ENCODE measurements at places on chromosomes 1 and 21.

- no peak for DNase-seq
Observed at GRCh38 chr1:245575710-245576109, 420.9 kb downstream of the KIF26B start.

- DNase-seq: no peak
Observed at GRCh38 chr1:38246955-38247952, 200.7 kb upstream of the POU3F1 start.

DNA sequence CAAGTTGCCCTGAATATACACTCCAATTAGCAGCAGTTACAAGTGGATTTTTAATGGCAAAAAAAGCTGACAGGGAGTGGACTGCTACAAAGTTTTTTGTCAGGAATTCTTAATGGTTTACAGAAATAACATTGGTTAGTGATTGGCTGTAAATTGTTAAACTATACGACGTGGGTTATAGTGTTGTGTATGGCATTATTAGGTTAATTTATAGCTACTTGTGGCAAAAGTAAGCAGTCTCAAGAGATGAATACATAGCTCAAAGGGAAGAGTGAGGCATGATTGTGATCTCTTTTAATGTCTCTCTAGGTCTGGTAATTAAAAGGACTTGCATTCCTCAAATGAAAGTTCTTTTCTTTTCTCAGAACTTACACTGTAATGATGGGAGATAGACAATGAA, 75.8 kb upstream of the CD1D start:
- no peak for DNase-seq

DNA sequence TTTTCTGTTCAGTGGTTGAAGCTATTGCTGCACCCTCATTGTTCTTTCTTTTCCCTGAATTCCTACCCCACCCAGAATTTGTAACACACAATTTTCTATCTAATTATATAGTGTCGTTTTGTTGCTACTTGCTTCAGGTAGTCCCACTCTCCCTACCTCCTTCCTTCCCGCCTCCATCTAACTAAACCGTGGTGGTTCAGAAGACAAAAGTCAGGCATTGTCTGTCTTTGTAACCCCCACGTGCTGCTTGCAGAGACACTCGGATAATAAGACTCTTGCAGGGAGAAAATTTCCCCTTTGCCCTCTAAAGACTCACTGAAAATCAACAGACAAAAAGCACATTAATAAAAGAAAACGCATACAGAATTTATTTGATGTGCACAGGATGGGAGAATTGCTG, 46.2 kb upstream of the BTG3 start:
- no peak for DNase-seq

GRCh38 chr1:71533950-71534349, 453.1 kb upstream of the ZRANB2 start:
- DNase-seq: no peak

DNA sequence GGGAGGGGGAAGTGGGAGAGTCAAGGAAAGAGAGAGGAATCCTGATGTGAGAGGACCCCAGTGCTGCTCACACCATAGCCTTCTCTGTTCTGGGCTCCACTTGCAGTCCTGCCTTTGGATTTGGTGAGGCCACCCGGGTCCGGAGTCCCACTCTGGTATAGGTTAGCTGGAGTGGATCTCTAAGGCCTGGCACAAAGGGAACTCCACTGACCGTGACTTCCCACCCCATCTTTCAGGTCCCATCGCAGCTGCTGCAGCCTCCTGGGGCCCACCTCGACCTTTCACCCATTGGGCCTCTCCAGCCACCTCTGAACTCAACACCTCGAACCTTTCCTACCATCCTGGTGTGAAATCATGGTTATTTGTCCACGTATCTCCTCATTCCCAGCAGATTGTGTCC, 324.4 kb downstream of the MATN1 start:
- DNase-seq: no peak

- peak; percentile 84 for DNase-seq
Observed at GRCh38 chr21:46661211-46661625, 25.7 kb downstream of the PRMT2 start.

DNA sequence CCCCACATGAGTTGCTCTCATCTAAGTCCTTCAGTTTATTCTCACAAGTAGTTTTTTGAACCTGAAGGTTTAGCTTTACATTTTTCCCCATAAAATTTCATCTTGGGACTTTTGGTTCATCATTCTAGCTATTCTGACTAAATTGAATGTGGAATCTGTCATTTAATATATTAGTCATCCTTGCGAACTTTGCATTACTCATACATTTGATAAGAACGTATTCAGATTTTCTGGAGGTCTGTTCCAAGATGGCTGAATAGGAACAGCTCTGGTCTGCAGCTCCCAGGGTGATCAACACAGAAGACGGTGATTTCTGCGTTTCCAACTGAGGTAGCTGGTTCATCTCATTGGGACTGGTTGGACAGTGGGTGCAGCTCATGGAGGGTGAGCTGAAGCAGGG, 59.8 kb upstream of the CSF1 start:
- DNase-seq: no peak

DNA sequence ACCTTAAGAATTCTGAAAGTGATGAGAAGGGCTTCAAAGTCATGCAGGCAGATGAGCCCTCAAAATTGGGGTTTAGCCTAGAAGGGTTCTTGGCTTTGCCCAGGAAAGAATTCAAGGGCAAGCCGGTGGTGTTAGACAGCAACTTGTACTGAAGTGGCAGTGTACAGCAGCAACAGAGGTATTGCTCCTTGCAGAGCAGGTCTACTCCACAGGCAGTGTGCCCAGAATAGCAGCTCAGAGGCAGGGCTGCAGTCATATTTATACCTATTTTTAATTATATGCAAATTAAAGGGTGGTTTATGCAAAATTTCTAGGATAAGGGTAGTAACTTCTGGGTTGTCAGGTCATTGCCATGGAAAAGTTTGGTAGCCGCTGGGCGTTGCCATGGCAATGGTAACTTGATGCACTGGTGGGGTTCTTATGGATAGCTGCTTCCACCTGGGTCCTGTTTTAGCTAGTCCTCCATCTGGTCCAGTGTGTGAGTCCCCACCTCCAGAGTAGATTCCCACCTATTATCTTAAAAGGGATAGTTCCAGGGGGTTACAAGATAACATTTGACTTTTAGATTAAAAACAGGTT, 57.9 kb upstream of the CR2 start:
- no peak for DNase-seq

DNA sequence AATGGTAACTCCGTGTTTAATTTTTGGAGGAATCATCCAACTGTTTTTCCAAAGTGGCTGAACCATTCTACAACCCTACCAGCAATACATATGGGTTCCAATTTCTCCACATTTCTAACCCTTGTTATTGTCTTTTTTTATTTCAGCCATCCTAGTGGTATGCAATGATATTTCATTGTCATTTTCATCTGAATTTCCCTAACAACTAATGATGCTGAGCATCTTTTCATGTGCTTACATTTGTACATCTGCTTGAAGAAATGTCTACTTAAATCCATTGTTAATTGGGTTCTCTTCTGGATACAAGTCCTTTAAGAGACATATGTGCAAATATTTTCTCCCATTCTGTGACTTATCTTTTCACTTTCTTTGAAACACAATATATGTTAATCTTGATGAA, 43.3 kb downstream of the EPRS1 start:
- DNase-seq: no peak

GRCh38 chr21:38171723-38172344, 85.0 kb upstream of the KCNJ15 start:
- no peak for DNase-seq

- no peak for DNase-seq
Observed at GRCh38 chr1:171263901-171264300, 15.6 kb downstream of the FMO1 start.

GRCh38 chr1:72000809-72001208, 281.5 kb downstream of the NEGR1 start:
- no peak for DNase-seq

Data from GM10248 (cell line).